ENCODE measurements at places on chromosomes 6 and 20. TPM values are rescaled to one million over a fixed set of nuclear protein-coding genes. Genes with fewer than 3 reads are reported as not detected.

SMOC2 gene
- total RNA-seq, result 0.93 TPM

HFE gene
- total RNA-seq, result 5.7 TPM

RSPO4 gene
- 0.34 TPM for total RNA-seq

SLC52A3 gene
- total RNA-seq, result 0.09 TPM

EPHA7 gene
- 0.82 TPM for total RNA-seq

GRCh38 chr6:81984599-81984998 lies 232.1 kb upstream of the TENT5A start:
- H3K27ac ChIP-seq, result no peak overlapping the region
- H3K27me3 ChIP-seq, result no peaks in the 10 kb centered on the region
- DNase-seq, result no peak
- no peak overlapping the region for H3K4me3 ChIP-seq
- H3K36me3 ChIP-seq, result no peaks in the 10 kb centered on the region

DNA sequence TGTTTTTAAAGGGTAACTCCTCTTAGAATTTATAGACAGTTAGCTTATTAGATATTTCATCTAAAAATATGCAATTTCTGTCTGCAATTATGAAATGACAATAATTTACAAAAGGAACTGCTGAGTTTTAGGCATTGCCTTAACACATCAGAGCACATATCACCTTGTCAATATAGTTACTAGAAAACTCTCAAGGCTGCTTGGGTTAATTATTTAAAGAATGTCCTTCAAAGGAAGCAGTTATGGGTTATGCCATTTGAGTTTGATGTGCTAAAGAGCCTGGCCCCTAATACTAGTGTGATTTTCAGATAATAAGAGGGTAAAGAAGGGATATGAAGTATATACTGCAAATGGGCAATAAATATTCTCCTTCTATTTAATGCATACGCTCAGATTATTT lies 192.5 kb downstream of the EPHA7 start:
- no peaks in the 10 kb centered on the region for H3K4me1 ChIP-seq
- no peak overlapping the region for H3K4me3 ChIP-seq
- H3K27ac ChIP-seq, result no peak overlapping the region
- no peak for DNase-seq

DNA sequence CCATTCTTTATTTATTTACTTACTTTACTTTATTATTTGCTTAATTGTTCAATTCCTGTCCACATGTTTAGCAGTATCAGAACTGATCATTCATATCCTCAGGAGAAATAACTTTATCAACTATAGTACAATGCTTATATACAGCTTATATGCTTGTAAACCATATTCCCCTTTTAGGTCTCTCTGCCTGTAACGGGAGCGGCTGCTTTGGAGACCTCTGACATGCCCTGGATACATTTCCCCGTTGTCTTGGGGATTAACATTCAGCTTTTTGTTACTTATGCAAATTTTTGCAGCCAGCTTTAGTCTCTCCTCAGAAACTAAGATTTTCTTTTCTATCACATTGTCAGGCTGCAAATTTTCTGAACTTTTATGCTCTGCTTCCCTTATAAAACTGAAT lies 17.6 kb upstream of the FUT9 start:
- H3K4me3 ChIP-seq, result no peak overlapping the region
- no peaks in the 10 kb centered on the region for H3K36me3 ChIP-seq
- no peak overlapping the region for H3K27ac ChIP-seq
- H3K4me1 ChIP-seq, result no peaks in the 10 kb centered on the region

DNA sequence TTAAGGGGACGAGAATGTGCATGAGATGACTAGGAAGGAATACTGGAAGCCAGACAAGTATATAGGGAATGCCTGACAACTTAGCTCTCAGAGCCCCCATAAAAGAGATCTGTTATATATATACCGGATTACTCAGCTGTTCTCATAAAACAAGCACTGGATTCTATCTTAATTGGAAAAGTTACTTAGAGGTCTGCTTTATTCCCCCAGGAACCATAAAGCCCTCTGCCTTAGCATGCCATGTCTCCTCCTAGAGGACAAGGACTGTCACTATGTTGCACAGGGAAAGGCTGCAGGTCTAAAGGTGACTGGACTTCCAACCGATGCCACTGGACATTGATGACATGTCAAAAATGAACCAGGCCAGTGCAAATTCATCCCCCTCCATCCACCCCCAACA lies 6.4 kb downstream of the EXOC2 start:
- DNase-seq, result no peak
- no peaks in the 10 kb centered on the region for H3K36me3 ChIP-seq
- no peaks in the 10 kb centered on the region for H3K27me3 ChIP-seq
- H3K4me1 ChIP-seq, result peaks cover 36% of the 10 kb centered on the region
- H3K27ac ChIP-seq, result no peak overlapping the region

DNA sequence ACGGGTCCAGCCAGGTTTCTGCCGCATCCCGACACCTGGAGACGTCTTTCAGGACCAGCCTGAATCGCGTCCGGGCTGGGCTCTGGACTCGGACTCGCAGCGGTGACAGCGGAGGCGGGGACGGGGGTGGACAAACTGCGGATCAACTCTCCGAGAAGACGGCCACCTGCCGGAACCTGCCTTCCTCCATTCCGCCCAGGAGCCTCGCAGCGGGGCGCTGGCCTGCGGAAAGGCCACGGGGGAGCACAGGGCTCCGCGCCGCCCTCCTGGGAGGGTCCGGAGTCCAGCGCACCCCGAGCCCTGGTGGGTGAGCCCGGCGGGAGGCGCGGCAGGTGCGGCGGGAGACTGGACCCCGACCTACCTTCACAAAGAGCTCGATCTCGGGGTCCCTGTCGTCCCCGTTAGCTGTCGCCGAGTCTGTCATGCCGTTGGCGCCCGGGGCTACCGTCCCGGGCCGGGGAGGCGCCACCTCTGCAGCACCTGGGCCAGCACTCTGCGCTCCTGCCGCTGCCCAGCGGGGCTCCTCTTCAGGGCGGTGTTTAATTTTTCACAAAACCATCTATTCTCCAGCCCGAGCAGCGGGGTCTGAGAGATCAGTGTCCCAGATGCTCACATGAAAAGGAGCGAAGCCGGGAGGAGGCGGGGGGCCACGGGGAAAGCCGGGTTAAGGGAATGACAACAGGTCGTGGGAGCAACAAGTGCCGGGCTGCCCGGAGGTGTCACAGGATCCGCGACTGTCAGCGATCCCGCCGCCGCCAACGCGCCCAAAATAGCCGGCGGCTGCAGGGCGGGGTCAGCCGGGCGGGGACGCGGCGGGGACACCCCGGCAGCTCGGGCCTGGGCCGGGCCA lies at the start of gene CLIC5:
CLIC5 (minus strand) TSS at position 742 of the 850 bp plus-strand sequence; CDS start at position 424, 318 bp downstream.
- H3K4me3 ChIP-seq, result peak within 1 kb of the TSS; percentile 36
- peaks cover 48% of the 10 kb centered on the region for H3K27me3 ChIP-seq
- H3K36me3 ChIP-seq, result no peaks in the 10 kb centered on the region
- no peak within 1 kb of the TSS for H3K27ac ChIP-seq
- DNase-seq, result no peak
- H3K4me1 ChIP-seq, result peaks cover 10% of the 10 kb centered on the region

GRCh38 chr6:125789576-125790357 lies 993 bp upstream of the NCOA7 start:
- peaks cover 24% of the 10 kb centered on the region for H3K4me1 ChIP-seq
- no peaks in the 10 kb centered on the region for H3K36me3 ChIP-seq
- peak overlapping the region; percentile 82 for H3K27ac ChIP-seq
- DNase-seq, result peak; percentile 32
- H3K4me3 ChIP-seq, result peak overlapping the region; percentile 78

DNA sequence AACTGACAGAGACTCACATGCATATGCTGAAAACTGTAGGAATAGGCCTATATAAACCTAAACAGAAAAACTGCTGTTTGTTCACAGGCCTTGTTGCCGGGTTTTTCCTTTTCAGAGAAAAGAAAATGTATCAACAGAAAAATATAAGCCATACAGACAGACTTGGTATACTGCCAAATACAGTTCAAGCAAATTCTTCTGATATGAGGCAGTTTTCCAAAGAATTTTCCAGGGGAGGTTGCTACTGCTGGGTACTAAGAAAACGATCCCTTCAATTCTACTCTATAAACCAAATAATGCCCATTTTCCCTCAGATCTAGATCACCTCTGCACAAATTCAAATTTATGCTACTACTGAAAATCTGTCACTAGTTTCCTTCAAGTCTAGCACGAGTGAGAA lies 59.4 kb downstream of the ME1 start:
- H3K27me3 ChIP-seq, result no peaks in the 10 kb centered on the region
- H3K4me1 ChIP-seq, result no peaks in the 10 kb centered on the region
- no peak overlapping the region for H3K27ac ChIP-seq
- peak; percentile 63 for DNase-seq
- H3K36me3 ChIP-seq, result no peaks in the 10 kb centered on the region
- no peak overlapping the region for H3K4me3 ChIP-seq

DNA sequence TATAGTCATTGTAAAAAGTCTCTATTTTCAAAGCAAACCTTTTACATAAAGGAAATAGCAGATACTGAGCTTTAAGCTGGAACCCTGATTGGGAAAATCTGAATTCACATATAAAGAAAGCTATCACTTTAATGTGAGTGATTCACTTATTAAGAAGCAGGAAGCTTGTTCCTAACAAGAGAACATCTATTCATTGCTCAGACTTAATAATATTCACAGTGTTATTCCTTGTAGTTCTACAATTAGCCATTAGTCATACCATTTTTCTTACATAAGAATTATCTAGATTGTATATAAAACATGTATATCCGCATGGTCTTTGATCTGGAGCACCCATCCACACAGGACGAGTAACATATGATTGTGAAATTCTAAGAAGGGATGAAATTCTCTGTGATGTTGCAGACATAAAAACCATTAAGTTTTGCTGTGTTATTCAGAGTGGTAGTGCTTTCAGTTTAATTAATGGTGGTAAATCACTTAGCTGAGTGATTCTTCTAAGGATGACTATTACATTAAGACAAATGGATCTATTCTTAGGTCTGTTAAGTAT lies 71.1 kb upstream of the FOXQ1 start:
- no peak overlapping the region for H3K4me3 ChIP-seq

- no peak overlapping the region for H3K4me3 ChIP-seq
- H3K27me3 ChIP-seq, result no peaks in the 10 kb centered on the region
- no peak overlapping the region for H3K27ac ChIP-seq
- H3K36me3 ChIP-seq, result no peaks in the 10 kb centered on the region
- H3K4me1 ChIP-seq, result peaks cover 8% of the 10 kb centered on the region
Observed at GRCh38 chr20:9397928-9398327, 116.5 kb upstream of the LAMP5 start.

DNA sequence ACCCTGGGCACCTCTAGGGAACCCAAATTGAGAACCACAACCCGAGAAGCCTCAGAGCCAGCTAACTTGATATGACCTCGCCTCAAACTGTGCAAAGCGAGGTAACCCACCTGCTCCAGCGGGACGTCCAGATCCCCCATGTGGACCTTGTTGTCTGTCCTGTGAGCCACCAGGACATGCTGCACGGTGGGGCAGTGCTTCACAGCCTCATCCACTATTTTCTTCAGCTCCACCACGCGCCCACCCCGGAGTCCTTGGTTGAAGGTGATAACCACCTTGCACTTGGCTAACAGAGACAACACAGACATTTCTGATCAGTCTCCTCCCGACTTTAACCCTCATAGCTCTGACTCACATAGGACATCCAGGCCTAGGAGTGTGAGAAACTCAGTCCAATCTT lies 30.8 kb upstream of the APMAP start:
- H3K4me1 ChIP-seq, result no peaks in the 10 kb centered on the region
- H3K36me3 ChIP-seq, result no peaks in the 10 kb centered on the region
- DNase-seq, result no peak
- H3K27ac ChIP-seq, result no peak overlapping the region
- H3K4me3 ChIP-seq, result no peak overlapping the region

DNA sequence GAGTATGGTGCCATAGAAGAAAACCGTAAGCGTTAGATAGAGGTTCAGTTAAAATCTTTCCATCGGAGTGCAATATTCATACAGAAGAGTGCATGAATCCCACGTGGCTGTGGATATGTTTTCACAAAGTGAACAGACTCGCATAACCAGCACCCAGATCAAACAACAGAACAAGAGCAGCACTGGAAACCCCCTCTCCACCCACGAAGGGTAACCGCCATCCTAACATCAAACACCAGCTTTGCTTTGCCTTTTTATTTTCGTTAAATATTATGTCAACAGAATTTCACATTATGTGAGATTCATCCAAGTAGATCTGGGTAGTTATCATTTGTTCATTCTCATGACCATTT lies 4.7 kb downstream of the GTSF1L start:
- H3K36me3 ChIP-seq, result no peaks in the 10 kb centered on the region
- no peaks in the 10 kb centered on the region for H3K27me3 ChIP-seq
- H3K4me1 ChIP-seq, result no peaks in the 10 kb centered on the region
- no peak overlapping the region for H3K27ac ChIP-seq

GRCh38 chr6:148611213-148611612 lies 135.6 kb upstream of the UST start:
- no peak overlapping the region for H3K27ac ChIP-seq
- peaks cover 6% of the 10 kb centered on the region for H3K4me1 ChIP-seq
- H3K27me3 ChIP-seq, result peaks cover 3% of the 10 kb centered on the region
- no peak overlapping the region for H3K4me3 ChIP-seq

- no peak overlapping the region for H3K27ac ChIP-seq
- DNase-seq, result no peak
- H3K4me3 ChIP-seq, result no peak overlapping the region
- H3K27me3 ChIP-seq, result no peaks in the 10 kb centered on the region
- H3K36me3 ChIP-seq, result no peaks in the 10 kb centered on the region
Observed at GRCh38 chr20:32675223-32675975, 1.7 kb upstream of the C20orf203 start.

DNA sequence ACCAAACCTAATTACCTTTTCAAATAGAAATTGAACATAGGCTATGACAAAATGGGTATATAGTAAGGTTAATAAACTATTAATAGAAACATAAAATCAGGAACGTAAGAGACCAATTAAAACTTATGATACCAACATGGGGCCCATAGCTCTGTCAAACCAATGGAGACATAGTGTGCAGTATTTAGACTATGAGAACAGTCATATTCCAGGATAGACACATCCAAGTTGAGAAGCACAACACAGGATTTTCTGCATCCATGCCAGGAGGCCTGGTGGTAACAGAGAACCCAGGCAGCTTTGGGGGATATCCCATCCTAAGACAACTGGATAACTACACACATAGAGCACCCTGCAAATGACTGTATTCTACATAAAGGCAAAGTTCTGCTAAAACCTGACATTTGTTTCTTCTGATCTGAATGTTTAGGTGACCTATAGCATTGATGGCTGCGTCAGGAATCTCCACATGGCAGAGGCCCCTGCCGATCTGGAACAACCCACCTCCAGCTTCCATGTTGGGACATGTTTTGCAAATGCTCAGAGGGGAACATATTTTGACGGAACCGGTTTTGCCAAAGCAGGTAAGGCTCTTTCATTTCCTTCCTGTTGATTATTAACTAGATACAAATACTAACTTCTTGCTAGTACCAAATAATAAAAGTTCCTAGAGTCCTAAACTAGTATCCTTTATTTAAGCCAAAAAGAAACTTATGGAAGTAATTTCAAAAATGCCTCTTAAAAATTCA lies 202.7 kb downstream of the ARHGAP18 start:
- H3K4me1 ChIP-seq, result no peaks in the 10 kb centered on the region
- DNase-seq, result no peak
- H3K36me3 ChIP-seq, result no peaks in the 10 kb centered on the region
- no peaks in the 10 kb centered on the region for H3K27me3 ChIP-seq
- H3K4me3 ChIP-seq, result no peak overlapping the region

Data from astrocyte (in vitro differentiated cells and primary cell).